ENCODE measurements at places on chromosomes 1 and 21.

DNA sequence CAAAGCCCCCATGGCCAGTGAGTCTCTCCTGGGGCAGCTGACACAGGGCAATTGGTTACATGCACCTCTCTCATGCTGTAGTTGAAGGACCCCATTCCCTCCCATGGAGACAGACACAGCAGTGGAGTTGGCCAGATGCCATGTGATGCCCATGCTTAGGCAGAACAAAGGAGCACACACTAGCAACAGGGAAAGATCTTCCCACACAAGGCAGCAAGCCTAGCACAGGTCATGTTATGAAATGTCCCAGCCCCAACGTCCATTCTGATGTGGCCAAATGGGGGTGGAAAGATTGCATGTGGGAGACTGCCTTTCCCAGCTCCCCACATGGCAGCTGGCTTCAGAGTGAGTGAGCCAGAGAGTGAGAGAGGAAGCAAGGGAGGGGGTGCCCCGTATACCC, 34.5 kb downstream of the AADACL4 start:
- no peak for DNase-seq

- no peak for DNase-seq
Measured at GRCh38 chr1:245179706-245180105, 24.9 kb downstream of the KIF26B start.

GRCh38 chr21:18417141-18417790, 13.7 kb upstream of the TMPRSS15 start:
- no peak for DNase-seq

DNA sequence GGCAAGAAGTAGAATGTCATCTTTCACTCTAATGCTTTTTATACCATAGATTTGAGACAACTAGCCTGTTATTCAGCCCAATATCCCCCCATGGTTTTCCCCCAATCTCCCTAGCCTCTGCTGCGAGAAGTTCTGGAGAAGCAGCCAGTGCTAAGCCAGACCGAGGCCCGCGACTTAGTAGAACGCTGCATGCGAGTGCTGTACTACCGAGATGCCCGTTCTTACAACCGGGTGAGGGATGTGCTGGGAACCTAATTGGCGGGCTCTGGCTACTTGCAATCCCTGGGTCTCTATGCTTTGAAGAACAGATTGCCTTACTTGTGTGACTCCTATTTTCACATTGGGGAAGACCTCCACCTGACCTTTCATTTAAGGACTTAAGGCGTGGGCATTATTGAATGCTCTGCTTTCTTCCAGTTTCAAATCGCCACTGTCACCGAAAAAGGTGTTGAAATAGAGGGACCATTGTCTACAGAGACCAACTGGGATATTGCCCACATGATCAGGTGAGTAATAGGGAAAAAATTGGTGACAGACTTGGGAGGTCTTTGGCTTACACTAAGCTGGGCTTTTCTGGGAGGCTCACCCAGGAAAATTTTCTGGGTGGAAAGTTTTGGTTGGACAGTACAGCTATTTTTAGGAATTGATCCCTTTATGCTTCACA, 1.9 kb downstream of the PSMB4 start:
- DNase-seq: no peak

GRCh38 chr1:200985481-200985880, 38.0 kb downstream of the KIF21B start:
- no peak for DNase-seq

GRCh38 chr1:175503538-175503937, 239.9 kb downstream of the TNR start:
- no peak for DNase-seq

GRCh38 chr1:44723496-44724295, 7.3 kb downstream of the RNU5D-1 start:
- no peak for DNase-seq

DNA sequence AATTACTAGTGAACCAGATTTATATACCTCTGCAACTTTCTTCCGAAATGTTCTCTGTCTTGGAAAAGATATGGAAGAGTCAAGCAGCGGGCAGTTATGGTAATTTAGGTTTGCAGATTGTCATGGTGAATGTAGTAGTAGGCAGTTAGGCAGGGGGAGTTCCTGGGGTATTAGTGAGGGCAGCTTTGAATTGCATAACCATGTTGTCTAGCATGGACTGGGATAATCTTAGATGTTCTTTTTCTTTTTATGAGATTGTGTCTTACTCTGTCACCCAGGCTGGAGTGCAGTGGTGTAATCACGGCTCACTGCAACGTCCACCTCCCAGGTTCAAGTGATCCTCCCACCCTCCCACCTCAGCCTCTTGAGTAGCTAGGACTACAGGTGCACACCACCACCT, 25.0 kb downstream of the MACF1 start:
- no peak for DNase-seq

GRCh38 chr1:96559707-96560596, 161.6 kb upstream of the PTBP2 start:
- DNase-seq: no peak

- DNase-seq: no peak
Measured at GRCh38 chr1:32066489-32066873, 6.3 kb upstream of the TMEM39B start.

- no peak for DNase-seq
Measured at GRCh38 chr1:64915381-64916274, 50.7 kb downstream of the JAK1 start.

DNA sequence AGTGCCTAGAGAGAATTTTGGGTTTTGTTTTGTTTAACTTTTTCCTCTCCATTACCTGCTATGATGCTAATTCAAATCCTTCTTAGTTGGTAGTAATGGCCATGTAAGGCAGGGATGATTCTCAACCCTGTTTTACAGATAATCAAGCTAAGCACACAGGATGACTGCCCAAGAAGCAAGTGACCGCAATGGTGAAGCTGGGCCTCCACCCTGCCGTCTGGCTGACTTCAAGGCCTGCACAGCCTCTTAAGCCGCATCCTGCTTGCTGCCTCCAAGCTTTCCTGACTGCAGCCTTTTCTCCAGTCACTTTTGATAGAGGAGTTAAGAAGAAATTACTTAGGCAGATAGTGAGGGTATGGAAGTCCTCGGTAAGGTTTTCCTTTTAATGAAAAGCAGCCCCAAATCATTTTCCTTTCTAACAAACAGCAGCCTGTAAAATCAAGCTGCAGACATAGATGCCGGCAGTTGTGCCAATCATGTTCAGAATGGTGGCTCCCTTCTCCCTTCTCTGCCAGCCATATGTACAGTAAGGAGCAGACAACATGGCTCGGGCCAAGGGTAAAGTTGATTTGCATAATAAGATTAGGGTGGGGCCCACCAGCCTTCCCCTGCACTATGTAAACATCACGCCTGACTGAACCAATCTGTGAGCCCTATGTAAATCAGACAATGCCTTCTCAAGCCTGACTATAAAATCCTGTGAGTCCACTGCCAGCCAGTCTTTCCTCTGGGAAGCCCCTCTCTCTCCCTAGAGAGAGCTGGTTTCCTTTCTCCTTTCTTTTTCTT, 8.8 kb upstream of the CTBS start:
- no peak for DNase-seq

DNA sequence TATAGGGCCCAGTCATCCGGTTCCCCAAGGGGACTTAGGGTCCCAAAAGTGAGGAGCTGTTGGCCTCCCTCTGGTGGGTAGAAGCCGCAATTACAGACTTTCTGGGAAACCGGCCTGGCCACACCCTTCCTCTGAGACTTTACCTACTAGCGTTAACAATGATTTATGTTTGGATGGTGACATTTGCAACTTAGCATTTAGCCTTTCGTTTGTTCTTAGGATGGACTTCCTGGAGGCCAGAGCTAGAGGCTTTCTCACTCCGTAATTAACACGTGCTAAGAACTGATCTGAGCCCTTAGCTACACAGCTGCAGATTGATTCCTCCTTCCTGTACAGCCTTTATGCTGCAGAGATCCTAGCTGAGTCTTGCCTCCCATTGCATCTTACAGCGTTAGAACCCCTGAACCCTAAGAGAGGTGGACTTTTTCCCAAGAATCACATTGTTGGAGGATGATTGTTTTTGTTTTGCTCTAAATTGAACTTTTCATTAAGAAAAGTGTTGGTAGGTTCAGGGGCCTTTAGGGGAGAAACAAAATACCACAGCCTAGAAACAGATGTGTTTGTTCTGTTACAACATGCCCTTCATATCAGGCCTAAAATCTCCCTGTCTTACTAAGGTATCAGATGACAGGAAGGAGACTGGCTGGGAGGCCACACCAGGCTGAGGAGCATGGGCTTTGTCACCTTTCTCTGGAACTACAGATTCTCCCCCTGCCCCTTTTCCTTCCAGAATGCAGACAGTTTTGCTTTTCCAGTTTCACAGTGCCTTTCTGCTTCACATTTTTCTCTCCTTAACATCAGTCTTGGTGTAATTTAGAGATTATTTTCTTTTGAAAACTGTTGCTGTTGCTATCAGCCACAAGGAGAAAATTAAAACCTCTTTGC, 1.9 kb downstream of the S100A11 start:
- no peak for DNase-seq

GRCh38 chr1:159914252-159915018, 10.9 kb downstream of the TAGLN2 start:
- no peak for DNase-seq

GRCh38 chr21:46486481-46487126, 27.9 kb downstream of the DIP2A start:
- no peak for DNase-seq

GRCh38 chr1:116356673-116357072, 16.4 kb upstream of the ATP1A1 start:
- DNase-seq: no peak

- no peak for DNase-seq
Measured at GRCh38 chr1:48659801-48660200, 116.9 kb downstream of the BEND5 start.

- DNase-seq: no peak
Measured at GRCh38 chr1:55833529-55834091, 618.4 kb upstream of the USP24 start.

DNA sequence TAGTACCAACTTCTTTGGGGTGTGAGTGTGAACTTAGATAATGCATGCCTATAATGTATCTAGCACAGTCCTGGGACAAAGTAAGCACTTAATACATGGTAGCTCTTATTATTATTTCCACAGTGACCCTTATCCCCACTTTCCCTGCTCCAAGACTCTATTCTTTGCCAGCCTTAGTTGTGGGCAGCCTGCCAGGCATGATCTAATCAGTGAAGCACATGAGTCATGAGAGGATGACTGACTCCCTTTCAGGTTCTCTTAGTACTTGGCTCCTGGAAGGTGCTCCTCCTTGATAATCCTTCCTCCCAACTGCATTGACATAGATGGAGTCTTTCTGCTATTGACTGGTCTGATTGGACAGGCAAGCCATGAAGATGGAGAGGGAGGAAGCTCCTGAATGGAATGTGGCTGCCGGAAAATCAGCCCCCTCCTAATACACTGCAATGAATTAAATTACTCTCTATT, 17.4 kb upstream of the GNG12 start:
- no peak for DNase-seq

DNA sequence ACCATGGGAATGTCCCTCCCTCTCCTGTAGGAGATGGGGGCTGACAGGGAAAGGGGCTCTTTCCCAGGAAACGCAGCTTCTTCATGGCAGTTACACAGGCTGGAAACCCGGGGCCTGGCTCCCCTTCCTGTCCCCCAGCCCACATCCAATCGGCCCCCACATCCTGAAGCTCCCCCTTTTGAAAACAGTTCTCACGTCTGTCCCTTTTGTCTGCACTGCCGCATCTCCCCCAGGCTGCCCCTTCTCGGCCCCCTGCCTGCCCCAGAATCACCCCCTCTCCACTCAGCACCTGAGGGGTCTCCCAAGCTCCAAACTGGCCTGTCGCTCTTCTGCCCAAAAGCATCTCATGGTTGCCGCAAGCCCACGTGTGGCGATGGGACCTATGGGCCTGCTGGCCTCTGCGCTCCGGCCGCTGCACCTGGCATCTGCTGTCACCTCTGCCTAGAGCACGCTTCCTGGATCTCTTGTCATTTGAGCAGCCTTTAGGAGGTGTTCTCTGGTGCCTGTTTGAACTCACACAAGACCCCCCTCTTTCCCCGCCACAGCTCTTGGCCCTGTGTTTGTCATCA, 867 bp downstream of the SLC1A7 start:
- no peak for DNase-seq

DNA sequence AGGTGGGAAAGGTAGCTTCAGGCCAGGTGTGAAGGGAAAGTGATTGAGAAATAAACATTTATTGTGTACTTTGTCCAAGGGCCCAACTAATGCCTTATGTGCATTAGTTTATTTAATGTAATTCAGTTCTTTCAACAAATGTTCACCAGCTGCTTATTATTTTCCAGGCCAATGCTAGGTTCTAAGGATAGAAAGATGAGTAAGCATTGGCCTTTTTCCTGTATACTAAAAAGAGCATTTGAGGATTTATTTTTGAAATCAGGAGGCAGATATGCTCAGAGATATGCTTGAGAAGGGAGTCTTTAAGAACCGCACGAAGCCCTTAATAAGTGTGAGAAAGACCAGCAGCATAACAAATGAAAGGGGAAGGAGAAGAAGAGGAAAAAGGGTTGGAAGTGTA, 32.0 kb downstream of the CLCA1 start:
- no peak for DNase-seq

GRCh38 chr21:33244082-33244778, 14.5 kb downstream of the IFNAR2 start:
- no peak for DNase-seq

DNA sequence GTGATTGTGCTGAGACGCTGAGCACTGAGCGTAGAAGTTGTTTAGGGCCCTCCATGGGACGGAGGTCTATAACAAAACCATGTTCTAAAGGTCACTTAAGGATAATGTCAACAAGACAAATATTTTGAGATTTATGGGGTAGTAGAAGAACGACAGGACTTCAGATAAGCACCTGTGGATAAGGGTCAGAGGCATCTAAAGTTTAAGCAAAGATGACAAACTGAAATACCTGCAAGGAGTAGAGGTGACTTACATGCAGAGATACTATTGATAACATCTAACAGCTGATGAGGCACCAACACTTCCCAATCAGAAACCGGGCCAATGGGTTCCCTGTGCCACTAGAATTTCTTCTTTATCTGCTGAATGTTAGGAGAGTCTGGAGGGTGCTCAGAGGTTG, 83.5 kb downstream of the CENPF start:
- DNase-seq: no peak

- DNase-seq: no peak
Measured at GRCh38 chr21:16579538-16579937, 849.8 kb downstream of the USP25 start.

- DNase-seq: no peak
Measured at GRCh38 chr1:19744335-19744743, 55.4 kb downstream of the TMCO4 start.

GRCh38 chr1:30525971-30526651, 197.3 kb downstream of the MATN1 start:
- DNase-seq: no peak

DNA sequence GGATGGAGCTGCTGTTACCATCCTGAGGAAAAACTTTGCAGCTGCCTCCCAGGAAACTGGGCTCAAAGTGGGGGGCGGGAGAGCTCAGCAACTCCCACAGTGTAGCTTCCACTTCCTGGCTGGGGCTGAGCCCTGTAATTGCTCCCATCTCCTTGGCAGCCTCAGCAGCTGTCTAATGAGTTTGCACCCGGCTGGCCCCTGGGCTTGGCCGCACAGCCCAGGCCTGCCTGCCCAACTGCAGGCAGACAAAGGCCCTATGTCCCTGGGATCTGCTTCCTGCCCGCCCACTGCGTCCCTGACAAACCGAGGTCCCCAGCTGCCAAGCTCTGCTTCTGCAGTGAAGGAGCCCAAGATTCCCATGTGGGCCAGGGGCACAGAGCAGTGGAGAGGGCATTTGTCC, 30.1 kb downstream of the EDN2 start:
- DNase-seq: peak; percentile 68
